ENCODE measurements at places on chromosomes 7 and 10.

- DNase-seq: no peak
These were observed 675 bp downstream of the SLC4A2 start for GRCh38 chr7:151060113-151060415.

DNA sequence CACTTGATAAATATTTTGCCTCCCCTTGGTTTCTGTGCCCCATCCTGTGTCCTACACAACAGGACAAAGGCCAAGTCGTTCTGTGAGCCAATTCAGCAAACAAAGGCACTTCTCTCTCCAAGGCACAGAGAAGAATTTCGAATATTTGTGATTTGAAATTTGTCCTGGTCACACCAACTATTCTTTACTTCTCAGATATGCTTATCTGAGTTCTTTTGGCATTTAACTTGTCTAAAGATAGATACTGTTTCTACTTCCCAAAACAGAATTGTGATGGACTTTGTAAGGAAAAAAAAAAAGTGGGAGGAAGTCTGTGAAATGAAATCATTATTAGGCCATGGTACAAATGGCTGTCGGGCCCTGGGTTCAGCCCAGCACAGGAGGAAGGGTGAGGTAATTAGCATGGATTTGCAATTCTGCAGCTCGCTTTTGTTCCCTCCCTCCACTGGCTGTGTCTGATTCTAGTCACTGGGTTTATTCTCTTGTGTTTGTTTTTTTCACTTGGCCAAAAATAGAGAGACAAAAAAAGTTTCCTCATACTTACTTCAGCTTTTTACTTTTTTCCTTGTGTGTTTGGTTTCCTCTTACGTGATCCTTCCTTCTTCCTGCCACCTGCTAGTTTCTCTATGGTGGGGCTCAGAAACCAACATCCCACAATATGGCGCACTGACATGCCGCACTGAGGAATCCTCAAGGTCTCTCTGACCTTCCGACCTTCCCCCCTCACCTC, 108.2 kb upstream of the MKLN1 start:
- DNase-seq: peak; percentile 33

DNA sequence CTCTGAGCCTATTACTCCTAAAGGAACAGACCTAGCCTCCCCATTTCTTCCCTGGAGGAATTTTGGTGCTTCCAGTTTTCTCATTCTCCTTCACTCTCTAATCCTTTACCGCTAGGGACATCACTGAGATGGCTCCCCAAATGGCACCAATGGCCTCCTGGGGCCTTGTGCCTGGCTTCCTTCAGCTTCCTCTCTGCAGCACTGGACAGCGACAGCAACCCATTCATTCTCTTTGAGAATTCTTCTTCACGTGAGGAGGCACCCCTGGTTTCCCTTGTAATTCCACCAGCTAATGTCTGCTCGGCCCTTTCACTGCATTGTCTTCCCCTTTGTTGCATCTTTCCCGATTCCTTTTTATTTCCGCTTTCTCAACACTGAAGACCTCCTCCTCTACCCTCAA, 24.6 kb upstream of the KDM7A start:
- no peak for DNase-seq

- no peak for DNase-seq
These were observed 58.4 kb downstream of the VOPP1 start for GRCh38 chr7:55513868-55514267.

DNA sequence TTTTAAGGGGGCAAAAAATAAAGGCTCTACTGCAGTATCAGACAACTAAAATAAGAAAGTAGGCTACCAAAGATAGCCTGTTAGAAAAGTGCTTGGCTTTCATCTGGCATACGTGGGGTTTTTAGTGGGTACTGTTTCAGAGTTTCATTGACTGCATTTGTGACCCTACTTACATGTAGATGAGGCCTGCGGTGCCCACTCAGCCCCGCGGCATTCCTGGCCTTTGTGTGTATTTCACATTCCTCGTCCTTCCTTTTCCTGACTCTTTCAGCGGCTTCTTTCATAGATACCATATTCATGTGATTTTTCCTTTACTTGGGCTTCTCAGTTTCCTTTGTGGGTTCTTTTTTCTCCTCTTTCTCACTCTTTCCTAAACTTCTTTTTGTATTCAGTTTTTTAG, 50.7 kb downstream of the UBE3C start:
- DNase-seq: no peak

- no peak for DNase-seq
These were observed 209.1 kb downstream of the CREB5 start for GRCh38 chr7:28621369-28621841.

DNA sequence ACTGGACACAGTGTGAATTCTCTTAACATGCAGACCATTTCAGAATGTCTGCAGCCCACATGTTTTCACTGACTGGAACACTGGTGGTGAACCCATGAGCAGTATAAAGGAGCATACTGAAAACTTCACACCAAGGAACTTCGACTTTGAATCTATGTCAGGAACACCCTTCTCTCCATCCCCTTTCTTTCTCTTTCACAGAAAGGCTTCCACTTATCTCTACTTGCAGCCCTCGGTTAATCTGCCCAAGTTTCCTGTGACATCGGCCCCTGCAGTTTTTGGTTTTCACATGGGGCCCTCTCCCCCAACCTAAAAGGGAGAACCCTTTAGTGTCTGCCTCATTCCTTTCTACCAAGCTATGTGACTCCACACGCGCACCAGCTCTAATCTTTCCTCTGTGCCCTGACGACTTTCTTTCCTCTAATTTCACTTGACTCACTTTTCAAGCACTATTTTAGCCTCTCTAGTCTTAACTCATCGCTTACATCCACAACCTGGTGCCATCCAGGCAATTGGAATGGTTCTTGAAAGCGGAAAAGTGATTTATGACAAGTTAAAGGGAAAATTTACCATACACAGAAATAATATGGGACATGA, 70.1 kb downstream of the RELN start:
- DNase-seq: no peak

GRCh38 chr7:100640517-100641440, 573 bp downstream of the TFR2 start:
- DNase-seq: no peak

DNA sequence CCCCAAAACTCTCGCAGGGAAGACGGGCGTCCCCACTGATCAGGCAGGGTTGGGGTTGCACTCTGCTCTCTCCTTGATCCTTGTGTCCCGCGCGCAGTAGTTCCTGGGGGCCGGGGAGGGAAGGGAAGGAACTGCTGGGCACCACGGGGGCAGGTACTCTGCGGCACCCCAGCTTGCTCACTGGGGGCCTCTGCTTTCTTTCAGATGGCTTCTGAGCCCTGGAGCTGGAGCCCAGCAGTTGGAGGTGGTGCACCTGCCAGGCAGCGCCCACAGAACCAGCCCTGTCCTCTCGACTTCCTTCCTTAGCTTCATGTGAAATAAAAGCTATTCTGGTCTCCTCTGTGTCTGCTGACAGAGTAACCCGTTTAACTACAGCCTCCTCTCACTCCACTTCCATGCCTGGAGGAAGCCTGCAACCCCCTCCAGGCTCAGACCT, 12.2 kb downstream of the PLAC9 start:
- DNase-seq: no peak

DNA sequence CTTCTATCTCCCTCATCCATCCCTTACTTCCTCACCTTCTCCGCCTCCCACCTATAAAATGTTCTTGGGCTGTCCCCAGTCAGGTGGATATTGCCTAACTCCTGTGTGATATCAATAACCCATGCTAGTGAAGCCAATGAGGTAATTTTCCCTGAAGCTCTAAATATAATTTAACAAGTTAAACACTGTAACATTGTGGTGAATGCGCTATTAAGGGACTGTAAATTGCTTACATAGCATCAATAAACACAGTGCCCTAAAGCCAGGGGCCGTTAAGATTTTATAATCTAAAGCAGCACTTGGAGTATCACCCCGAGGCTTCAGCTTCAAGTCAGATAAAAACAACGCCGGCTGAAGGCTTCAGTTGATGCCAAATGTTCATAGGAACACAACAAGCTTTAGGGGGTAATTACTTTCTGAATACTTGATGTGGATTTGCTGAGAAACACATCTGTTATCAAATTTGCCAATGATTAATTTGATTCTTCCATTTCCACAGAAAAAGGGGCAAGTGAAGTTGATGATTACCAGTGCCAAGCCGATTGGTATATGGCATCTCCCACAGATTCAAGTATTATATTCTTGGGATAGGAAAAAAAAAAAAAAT, 138.4 kb downstream of the CREB5 start:
- DNase-seq: no peak

DNA sequence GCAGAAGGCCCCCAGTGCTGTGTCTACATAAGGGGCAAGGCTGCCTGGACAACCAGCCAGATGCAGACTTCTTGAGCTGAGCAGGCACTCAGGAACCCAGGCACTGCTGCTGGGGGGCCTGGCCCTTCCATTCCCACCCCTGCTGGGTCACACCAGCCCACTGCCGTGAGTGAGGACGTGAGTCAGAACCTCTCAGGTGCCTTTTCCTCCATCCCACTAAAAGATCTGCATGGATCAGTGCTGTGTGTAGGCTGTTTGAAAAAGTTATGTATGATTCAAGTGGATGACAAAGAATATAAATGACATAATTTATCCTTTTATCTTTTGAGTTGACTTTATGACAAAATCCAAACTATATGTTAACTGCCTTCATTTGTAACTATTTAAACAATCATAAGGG, 499.3 kb downstream of the INHBA start:
- DNase-seq: no peak

DNA sequence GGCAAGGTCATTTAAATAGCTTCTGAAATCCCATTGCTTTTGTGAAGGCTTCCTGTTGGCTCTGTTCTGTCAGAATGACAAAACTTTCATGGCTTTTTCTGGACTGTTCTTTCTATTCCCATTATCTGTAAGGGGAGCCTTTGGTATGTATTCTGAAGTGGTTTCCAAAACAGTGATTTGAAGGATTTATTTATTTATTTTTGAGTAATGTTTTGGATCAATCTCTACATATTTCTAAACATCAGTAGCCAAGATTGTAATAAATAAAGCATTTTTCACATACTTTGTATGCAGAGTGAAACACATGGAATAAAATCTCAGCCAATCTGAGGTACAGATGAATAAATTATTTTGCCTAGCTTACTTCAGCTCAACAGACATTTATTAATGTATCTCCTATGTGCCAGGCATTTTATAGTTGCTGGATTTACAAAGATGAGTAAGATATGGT, 121.1 kb downstream of the BBS9 start:
- DNase-seq: no peak

- no peak for DNase-seq
These were observed 153.9 kb downstream of the CDH23 start for GRCh38 chr10:71550628-71551027.

GRCh38 chr7:44222776-44223261, 22.0 kb downstream of the YKT6 start:
- DNase-seq: no peak

DNA sequence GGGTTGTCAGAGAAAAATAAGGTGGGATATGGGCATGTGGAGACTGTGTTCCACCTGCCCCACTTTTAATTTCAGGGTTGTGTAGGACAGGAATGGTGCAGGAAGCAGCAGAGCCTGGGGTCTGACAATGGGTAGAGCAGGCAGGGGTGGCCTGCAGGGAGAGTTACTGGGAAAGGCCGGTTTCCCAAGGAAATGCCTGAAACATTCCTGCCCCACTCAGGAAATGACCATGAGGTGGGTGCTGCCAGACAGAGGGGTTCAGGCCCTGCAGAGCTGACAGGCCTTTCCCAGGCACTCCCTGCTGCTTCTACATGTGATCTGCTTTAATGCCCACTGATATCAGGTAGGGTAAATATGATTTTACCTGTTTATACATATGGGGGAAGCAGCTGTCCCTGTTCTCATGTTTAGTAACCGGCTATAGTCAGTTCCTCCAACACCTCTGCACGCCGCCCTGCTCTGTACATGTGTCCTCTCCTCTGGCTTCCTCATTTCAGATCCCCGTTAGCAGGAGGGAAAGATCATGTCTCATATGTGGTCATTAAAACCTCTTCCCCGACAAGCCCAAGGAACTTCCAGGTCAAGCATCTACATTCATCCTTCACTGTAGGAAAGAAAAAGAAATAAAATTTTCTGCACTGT, 118.6 kb upstream of the PRSS58 start:
- no peak for DNase-seq

DNA sequence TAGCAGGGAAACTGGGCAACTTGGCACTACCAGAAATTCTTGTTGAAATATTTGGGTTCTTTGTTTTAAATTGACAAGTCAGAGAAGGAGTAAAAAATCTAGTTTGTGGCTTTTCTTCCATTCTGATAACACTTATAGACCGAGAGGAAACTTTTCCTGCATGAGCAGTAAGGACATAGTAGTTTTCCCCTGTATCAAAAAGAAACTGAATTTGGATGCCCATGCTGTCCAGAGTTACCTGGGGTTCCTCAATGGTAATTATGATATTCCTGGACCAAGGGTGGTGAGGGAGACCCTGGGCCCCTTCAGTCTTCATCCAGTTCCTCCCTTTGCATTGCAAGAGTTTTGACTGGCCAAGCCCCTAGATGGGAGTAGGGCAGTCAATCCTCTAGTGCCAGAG, 19.9 kb upstream of the STEAP2 start:
- no peak for DNase-seq

GRCh38 chr10:18875477-18875876, 173.1 kb upstream of the MALRD1 start:
- no peak for DNase-seq

DNA sequence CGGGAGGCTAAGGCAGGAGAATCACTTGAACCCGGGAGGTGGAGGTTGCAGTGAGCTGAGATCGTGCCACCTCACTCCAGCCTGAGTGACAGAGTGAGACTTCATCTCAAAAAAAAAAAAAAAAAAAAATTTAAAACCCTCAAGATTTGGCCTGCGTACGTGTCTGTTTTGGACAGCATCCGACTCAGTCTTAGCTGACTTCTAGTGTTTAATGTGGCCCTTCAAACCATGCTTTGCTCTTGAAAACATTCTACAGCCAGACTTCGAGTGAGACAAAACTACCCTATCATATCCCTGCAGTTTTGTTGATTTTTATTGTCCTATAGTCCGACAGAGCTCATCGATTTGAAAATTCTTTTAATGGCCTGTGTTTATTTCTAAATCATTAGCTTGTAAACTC, 227.1 kb upstream of the SH2B2 start:
- no peak for DNase-seq

DNA sequence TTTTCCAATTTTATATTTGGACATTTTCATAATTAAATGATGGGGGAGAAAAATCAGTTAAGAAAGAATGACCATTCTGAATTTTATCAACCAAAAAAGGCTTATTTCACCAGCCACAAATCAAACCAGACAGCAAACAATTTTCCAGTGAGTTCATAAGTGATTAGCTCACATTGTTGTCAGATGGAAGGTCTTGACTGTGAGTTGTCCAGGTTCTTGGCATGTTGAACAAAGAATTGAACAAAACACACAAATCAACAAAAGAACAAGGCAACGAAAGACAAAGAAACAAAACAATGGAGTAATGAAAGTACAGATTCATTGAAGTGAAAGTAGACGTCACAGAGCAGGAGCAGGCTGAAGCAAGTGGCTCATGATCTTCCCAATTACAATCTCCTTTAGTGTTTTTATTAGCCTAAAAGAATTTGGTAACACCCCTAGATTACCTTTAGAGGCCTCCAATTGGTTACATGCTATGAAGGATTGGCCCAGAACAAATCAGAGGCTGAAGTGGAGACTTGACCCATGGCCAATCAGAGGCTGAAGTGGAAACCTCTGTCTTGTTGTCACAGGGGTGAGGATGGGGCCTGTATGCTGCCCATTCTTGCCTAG, 248.7 kb downstream of the NEBL start:
- no peak for DNase-seq
